Kasumi-1 (cell line): ENCODE measurements at places on chromosomes 7 and 10.

GRCh38 chr7:139580435-139580834 lies 57.0 kb downstream of the CLEC2L start:
- no peak for DNase-seq

DNA sequence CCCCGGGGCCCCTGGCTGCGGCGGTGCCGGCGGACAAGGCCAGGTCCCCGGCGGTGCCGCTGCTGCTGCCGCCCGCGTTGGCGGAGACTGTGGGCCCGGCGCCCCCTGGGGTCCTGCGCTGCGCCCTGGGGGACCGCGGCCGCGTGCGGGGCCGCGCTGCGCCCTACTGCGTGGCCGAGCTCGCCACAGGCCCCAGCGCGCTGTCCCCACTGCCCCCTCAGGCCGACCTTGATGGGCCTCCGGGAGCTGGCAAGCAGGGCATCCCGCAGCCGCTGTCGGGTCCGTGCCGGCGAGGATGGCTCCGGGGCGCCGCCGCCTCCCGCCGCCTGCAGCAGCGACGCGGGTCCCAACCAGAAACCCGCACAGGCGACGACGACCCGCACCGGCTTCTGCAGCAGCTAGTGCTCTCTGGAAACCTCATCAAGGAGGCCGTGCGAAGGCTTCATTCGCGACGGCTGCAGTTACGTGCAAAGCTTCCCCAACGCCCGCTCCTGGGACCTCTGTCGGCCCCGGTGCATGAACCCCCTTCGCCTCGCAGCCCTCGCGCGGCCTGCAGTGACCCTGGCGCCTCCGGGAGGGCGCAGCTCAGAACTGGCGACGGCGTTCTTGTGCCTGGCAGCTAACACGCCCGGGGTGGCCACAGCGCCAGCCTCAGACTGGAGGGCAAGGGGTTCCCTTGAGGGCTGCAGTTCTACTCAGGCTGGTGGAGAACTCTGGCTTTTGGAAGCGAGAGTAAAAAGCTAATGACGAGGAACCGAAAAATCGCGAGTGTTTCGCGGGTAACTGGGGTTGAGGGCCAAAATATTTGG lies 804 bp downstream of the FRAT1 start:
- peak; percentile 82 for DNase-seq

DNA sequence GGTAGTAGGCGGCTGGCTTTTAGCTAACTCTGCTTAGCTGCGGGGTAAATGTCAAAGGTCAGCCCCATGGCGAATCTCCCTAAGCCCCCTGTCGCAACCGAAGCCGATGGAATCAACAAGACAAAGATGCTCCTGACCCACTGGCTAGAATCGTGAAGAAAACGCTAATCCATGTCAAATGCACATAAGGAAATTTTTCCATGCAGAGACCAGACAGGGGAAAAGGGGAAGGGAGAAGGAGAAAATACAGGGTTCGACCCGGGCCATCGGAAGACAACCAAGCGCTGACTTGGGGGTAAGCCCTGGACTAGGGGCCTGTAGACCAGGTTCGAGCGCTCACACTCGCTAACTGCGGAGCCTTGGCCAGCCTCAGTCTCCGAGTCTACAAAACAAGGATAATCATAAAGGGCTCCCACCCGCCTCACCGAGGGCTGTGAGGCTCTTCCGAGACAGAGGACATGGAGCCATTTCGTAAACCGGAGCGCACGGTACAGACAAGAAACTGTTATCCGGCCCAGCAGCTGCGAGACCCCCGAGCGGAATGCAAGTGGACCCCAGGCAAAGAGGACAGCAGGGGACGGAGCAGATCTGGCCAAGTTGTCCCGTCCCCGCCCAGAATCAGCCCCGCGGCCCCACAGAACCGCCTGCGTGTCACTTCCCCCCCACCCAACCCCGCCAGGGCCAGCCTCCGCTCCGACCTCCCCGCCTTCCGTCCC lies 507 bp downstream of the SAR1A start:
- DNase-seq: peak; percentile 50

DNA sequence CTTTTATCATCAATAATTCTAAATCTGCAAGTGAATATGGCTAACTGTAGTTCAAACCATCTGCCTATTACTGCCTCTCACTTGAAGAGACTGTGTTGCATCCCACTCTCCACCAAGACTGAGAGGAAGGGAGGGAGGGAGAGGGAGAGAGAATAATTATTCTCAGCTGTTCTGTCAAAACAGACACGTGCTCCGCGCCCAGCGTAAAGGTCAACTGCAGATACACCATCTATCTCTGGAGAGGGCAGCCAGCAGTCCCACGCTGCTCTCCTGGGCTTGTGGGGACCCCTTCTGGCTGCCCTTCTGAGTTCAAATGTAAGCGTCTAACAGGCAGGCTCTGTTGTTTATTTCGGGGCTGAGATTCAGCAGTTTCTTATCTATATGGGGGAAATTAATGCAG lies 625.5 kb upstream of the GALNT17 start:
- DNase-seq: no peak

DNA sequence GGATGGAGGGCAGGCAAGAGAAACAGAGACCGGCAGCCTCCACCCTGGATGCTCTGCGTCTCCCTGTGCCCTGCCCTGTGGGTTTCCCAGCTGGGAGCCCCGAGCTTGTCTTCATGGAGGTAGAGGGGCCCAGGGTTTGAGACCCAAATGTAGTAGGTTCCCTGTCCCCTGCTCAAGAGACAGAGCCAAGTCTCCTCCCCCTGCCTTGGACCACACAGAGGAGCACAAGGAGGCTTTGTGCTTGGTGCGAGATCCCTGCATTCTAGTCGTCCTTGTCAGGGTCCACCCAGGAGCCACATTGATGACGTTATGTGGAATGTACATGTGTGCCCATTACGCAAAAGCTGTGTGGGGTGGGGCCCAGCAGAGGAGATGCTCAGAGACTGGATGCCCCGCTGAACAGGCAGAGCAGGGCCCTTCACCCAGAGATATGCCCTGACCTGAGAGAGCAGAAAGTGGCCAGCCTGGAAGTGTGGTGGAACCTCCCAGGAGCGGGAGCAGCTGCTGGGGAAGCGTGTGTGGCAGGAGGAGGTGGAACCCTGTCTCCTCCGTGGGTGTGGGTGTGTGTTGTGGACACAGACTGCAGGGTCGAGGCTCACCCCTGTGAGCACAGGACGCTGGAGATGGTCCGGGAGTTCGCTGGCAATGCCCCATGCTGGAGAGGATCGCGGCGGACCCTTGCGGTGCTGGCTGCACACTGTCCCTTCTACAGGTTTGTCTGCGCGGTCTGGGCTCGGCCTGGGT lies 39.3 kb downstream of the VWA2 start:
- no peak for DNase-seq
